ENCODE measurements at places on chromosomes 5 and 9.

GRCh38 chr9:73553295-73553694 lies 401.6 kb downstream of the ANXA1 start:
- DNase-seq, result no peak

DNA sequence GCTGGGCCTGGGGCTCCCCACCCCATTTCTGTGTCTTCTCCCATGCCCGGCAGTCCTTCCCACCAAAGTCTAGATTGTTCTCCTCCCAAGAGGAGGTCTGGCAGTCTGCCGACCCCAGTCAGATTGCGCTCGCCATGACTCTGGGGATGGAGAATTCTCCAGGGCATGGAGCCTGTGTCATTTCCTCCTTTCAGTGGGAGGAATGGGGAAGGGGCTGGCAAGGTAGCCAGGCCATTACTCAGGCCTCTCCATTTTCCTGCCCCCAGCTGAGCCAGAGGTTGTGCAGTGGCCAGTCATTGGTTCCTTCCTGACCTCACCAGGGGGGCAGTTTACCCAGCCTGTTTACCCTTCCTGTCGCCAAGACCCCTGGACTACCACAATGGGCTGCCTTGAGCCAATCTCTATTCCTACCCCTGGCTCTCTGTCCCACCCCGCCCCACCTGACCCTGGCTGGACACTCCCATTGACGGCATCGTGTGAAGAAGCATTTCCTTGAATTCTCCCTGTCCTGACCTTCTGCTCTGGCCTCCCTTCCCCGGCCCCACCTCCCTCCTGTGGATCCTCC lies 628 bp downstream of the SYNPO start:
- DNase-seq, result no peak

DNA sequence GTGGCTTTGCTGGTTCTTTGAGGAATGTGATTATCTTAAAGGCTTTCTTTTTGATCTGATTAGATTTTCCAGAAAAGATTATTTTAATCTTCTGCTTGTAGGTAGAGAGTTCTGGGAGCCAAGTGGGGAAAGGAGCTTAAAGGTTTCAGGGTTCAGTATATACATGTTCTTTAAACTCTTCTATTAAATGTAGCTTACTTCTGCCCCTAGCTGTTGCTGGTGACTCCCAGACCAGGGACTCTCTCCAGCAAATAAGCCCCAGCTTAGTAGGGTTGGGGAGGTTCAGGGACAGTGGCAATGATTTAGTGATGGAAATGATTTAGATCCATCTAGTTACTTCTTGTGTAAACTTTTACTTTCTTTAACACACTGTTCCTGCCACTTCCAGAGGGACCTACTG lies 72.2 kb downstream of the SLC12A2 start:
- DNase-seq, result no peak

DNA sequence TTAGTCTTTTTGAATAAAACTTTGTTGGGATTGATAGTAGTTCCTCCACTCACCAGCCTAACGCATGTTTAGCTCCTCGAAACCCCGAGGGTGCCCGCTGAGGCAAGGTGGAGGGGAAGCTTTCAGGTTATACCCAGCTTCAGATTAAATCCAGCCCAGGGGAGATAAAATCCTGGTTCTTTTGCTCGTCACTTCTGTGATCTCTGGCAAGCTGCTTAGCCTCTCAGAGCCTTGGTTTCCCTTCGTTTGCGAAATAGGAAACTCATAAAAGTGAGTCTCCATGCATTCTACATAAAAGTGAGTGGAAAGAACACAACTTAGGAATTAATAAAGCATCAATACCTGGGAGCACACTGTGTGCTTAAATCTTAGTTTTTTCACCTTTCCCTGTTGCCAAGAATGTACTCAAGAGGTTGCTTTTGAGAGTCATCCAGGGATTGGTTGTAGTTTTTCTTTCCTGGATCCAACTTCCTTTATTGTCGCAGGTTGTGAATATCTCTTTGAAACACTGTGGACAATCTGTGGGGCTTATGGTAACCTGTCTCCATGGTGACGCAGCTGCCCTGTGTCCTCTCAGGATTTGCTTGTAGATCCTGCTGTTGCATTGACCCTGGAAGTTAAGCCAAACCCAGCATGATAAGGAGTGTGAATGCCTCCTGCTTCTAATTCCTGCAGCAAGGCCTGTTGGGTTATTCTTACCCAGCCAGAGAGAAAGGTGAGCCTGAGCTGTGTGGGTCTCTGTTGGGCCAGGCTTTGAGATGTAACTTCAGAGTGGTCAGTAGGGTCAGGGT lies 2.0 kb downstream of the GALNT12 start:
- DNase-seq, result no peak

DNA sequence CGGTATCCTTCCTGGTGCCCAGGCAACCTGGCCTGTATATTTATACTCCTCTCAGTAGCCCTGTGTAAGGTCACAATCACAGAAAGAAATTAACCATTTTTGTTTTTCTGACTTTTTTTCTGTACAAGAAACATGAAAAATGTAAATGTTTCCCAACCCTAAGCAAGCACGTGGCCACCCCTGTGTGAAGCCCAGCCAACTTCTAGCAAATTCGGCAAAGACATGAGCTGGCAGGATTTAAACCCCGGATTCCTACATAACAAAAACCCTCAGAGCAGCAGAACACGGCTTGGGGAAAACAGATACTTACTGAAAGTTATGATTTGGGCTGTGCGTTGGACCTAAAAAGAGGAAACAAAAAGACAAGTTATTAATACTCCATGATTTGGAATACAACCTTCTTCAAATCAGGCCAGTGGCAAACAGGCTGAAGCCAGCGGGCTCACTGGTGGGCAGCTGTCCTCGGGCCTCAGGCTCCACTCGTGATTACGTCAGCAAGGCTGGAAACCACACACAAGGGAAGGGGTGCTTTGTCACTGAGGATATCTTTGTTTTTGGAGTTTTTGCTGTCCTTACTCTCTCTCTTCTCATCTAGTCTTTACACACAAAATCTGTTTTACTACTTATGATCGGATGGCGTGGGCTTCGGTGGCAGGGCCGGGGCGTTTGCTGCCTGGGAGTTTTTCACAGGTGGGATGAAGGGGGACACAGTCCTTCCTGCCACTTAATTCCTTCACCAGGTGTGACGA lies 194.1 kb downstream of the ROR2 start:
- no peak for DNase-seq

DNA sequence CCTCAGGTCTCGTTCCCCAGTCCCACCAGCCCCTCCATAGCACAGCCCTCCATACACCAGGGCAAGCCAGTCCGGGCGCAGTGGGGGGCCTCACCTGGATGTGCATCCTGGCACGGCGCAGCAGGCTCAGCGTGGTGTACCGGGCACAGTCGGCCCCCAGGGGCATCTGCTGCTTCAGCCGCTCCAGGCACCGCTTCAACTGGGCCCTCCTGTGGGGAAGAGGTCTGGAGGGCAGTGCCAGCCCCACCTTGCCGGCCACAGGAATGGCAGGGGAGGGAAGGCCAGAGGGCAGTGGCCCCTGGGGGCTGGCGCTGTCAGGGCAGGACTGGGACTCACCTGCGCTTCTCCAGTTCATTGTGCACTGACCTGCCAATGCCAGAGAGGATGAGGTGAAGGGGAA lies 1.4 kb downstream of the MXD3 start:
- DNase-seq, result no peak

- DNase-seq, result no peak
Measured at GRCh38 chr5:35854248-35854647, 2.4 kb upstream of the IL7R start.

DNA sequence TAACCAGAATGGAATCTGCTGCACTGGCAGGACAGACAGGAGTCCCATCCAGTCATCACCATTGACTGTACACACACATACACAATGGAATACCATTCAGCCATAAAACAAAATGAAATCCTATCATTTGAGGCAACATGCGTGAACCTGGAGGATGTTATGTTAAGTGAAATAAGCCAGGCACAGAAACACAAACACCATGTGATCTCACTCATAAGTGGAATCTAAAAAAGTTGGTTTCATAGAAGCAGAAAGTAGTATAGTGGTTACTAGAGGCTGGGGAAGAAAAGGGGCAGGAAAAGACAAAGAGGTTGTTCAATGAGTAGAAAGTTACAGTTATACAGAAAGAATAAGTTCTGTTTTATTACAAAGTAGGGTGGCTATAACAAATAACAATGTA lies 884.0 kb upstream of the ACO1 start:
- DNase-seq, result no peak

DNA sequence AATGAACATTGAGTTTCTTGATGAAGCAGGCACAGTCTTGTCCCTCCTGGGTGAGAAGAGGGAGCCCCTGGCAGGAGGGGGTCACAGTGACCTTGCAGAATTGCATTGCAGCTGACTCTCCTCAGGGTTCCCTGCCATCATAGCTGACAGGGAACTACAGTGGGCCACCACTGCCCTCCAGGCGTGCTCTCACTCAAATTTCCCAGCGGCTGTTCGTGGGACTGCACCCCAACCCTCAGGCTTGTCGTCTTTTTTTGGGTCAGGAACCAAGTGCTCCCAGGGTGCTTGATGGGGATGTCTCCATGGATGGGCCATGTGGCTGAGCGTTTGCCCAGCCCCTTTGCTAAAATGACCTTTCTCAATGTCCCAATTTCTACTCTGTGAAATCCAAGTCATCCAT lies 215.8 kb downstream of the MELK start:
- no peak for DNase-seq

DNA sequence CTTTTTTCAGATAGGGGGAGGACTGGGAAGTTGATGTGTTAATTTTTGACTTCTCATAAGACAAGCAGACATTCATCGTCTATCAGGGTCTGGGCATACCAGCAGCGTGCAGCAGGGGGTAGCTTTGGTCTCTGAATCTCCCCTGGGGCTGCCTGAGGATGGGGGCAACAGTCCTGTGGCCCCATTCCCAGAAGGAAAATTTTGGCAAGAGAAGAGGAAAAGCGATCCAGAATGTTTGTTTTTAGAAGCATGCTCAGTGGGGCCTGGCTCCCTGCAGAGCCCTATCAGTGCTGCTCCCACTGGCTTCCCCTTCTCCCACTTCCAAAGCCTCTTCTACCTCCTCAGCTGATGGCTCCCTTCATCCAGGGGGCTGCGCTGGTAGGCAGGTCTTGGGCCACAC lies 194.8 kb upstream of the IL12B start:
- no peak for DNase-seq

DNA sequence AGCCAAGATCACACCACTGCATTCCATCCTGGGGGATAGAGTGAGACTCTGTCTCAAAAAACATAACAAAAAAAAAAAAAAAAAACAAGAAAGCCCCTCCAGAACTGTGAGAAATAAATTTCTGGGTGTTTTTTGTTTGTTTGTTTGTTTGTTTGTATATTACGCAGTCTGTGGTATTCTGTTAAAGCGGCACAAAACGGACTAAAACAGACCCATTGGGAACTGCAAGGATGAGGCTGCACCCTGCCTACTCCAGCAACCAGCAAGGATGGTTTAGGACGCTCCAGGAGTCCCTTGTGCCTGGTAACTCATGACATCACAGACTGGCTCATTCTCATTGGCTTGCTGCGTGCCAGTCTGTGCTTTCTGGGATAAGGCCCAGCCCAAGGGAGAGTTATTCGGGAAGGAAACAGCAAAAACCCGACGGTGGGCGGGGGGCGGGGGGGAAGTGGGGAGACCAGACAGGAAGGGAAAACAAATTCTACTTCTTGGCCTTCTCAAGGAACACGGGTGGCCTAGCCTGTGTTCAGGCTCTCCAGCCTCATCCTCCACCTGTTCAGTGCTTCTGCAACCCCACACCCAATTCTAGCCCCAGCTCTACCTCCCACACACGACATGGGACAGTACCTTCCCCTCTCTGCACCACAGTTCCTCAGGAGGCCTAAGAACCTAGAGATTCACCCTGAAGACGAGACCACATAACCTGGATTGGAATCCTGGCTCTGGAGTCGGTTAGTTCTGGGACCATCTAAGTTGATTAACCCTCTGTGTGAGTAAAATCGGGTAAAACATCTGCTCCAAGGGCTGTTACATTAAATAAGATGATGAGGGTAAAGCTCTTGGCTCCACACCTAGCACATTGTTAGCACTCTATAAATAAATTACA lies 2.8 kb downstream of the CD74 start:
- DNase-seq, result peak; percentile 46

DNA sequence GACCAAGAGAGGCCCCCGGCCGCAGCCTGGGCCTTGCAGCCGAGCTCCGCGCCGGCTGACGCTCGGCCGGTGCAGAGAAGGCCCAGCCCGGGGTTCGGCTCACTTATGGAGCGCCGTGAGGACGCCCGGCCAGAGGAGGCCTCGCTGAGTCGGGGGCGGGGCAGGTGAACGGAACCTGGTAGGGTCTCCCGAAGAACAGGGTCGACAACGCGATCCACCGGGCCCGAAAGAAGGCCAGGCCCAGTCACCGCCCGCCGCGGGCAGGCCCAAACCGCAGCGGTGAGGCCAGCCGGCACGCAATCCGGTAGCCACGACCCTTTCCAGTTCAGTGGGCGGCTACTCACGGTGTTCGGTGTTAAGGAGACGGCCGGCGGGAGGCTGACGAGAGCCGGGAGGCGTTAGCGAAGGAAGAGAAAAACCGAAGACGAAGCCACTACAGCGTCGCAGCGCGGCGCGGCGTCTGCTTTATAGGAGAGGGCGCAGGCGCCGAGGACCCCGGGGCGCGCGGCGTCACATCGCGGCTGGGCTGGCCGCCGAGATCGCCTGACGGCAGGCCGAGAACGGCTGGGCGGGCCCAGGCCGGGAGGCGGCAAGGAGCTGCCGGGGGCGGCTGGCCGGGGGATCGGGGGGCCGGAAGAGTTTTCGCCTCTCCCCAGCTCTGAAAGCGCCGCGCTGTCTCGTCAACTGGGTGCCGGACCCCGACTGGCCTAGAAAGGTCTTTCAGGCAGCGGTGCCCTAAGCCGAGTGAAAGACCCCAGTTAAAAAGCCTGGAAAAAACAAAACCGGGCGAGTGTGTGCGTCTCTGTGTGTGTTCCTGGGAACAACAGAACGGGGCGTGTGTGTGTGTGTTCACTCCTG lies at the start of gene SKP1:
TSS of gene SKP1 (minus strand) at position 440 of the 858 bp plus-strand sequence. CDS start 2,928 bp downstream, outside the sequence.
- peak; percentile 39 for DNase-seq

DNA sequence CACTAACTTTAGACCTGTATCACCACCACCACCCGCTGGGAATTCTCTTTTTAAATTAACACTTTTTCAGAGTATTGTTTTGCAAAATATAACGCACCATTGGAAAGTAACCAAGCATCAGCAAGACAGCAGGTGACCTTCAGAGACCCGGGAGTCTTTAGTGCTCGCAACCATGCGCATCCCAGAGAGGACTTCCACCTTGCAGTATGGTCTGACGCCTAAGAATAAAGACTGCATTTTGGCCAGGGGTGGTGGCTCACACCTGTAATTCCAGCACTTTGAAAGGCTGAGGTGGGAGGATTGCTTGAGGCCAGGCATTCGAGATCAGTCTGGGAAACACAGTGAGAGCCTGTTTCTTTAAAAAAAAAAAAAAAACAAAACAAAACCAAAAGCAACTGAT lies 113.8 kb downstream of the MED27 start:
- DNase-seq, result no peak

DNA sequence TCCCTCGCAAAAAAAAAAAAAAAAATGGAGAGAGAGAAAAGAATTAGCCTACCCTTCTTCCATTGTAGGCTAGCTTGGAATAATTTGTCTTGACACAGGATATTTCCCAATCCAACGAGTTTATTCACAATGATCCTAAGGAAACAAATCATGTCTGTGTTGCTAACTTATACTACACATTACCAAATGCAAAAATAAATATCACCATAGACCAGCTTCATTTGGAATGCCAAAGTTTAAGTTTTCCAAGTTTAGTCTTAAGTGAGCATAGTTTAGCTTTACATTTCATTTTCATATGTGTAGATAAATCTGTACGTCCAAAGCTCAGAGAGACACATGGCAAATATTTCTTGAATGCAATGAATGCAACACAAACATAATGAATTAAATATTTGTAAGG lies 1106.2 kb upstream of the DMAC1 start:
- DNase-seq, result no peak

All from epithelial cell of prostate (primary cell).